NCI-H187 treated with DMSO at 0.1 percent for 48 hours (cell line): ENCODE measurements at places on chromosomes 12 and 14.

DNA sequence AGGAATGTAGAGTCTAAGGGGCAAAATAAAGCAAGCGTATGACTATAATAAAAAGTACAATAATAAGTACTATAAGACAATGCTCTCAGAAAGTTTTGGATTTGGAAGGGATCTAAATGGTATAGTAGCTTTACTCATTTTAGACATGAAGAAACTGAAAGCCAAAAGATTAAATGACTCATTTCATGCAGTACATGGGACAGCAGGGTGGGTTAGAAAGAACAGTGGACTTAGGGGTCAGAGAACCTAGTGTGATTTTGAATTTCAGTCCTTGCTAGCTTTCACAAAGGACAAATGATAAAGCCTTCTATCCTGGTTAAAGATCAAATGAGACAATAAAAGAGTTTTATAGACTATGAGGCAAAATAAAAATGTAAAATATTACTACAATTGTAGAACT lies 6.8 kb upstream of the LEMD3 start:
- no peak for DNase-seq

DNA sequence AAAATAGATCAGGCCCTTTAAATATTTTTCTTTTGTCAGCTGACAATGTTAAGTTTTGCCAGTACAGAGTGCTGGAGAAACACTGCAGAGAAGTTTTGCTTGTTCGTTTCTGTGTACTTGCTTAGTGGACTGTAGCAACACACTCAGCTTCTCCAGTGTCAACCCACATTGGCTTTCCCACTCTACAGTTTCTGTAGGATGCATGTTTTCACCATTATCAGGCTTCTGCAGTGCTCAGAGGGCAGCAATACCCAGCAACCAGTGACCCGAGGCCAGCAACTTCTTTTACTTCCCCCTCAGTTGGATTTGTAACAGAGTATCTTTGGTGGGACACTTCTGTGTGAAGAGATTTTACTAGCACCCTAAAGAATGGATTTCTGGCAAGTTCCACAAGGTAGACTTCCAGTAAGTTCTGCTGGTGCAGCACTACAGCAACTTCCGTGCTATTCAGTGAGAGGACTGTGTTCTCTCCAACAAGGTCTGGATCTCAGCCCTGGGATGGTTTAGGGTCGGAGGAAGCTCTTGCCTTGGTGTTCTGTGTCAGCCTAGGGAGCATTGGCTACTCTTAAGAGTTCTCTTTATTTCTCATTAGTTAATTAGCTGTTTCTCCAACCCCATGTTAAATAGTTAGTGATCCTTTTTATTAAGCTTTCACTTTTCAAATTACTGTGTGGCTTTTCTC lies 70.4 kb downstream of the FUT8 start:
- DNase-seq = no peak

GRCh38 chr12:14938301-14938700 lies at the start of gene ERP27:
ERP27 (minus strand) TSS chr12:14938537; CDS start chr12:14938508, 29 bp downstream.
- no peak for DNase-seq

GRCh38 chr12:122021822-122022392 lies at the start of gene BCL7A:
BCL7A (plus strand) TSS chr12:122021884; CDS start chr12:122022092, 208 bp downstream.
- DNase-seq = peak; percentile 45

DNA sequence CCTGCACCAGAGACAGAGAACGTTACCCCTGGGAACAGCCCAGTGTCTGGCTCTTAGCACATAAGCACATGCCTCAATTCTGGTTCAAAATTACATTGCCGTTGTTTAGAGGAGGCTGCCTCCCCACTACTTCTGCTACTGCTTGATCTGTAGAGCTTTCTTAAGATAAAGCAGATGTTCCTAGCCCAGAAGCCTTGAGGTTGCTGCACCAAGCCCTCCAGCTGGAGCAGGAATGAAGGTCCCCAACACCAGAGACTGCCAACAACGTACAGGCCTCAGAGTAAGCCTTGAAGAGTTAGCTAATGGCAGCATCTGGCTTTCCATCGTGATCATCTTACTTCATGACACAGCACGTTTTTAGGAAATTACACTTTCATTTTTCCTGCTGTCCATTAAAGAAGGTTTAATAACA lies 34.7 kb upstream of the AMIGO2 start:
- DNase-seq = no peak

GRCh38 chr12:96422192-96422591 lies 22.0 kb upstream of the CDK17 start:
- DNase-seq = no peak

DNA sequence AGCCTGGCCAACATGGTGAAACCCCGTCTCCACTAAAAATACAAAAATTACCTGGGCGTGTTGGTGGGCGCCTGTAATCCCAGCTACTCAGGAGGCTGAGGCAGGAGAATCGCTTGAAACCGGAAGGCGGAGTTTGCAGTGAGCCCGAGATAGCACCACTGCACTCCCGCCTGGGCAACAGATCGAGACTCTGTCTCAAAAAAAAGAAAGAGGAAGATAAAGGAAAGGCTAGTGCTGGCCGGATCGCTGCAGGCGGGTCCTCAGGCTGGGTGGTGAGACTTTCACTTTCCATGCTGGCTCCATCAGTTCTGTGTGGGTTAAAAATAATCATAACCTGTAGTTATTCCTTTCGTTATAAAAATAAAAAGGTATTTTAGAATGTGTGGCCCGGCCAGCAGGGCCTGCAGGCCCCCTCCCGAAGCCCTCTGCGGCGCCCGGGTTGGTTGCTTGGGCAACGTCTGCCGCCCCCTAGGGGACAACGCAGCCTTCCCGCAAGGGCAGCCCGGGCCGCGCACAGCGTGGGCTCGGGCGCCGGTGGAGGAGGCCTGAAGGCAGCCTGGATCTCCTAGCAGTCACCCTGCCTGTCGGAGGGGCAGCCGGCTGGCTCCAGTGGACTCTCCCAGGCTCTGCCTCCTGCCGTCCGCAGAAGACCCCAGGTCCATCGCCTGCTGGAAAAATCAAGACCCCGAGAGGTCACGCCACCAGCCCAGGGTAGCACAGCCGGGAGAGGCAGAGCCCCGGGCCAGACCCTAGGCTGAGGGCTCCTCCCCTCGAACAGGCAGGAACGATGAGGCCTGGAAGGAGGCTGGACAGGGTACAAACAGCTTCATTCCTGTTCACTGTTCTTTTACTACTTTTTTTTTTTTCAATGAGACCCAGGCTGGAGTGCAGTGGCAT lies 5.0 kb upstream of the SLC25A47 start:
- DNase-seq = no peak

- no peak for DNase-seq
Measured at GRCh38 chr14:78581229-78581628, 411.1 kb downstream of the NRXN3 start.

DNA sequence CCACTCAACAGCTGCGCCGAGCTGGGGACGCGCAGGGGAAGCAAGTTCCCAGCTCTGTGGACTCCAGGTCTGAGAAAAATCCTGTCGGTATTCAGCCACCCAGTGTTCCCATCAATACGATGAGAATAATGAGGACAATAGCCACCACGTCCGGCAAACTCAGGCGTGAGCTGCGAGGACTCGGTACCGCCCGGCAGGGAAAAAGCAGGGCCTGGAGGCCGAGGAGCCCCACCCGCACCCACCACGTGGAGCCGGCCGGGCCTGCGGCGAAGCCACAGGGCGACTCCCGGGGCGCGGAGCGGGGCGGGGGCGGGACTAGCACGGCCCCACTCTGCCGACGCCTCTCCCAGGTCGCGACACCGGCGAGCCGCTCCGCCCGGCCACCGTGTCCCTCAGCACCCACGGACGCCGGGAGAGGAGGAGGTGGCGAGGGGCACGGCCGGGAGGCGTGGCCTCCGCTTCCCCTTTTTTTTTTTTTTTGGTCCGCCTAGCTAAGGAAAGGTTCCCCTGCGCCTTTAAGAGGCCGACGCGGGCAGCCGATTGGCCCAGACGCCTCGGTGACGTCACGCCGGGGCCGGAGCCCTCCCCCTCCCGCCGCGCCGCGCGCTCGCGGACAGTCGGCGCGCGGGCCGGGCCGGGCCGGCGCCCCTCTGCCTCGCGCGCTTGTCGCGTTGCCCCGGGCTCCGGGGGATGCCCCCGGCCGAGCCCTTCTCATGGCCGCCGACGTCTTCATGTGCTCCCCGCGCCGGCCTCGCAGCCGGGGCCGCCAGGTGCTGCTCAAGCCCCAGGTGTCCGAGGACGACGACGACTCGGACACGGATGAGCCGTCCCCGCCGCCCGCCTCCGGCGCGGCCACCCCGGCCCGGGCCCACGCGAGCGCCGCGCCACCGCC lies at the start of gene MLXIP:
MLXIP (plus strand) TSS at position 616 of the 892 bp plus-strand sequence; CDS start at position 714, 98 bp downstream.
- no peak for DNase-seq

DNA sequence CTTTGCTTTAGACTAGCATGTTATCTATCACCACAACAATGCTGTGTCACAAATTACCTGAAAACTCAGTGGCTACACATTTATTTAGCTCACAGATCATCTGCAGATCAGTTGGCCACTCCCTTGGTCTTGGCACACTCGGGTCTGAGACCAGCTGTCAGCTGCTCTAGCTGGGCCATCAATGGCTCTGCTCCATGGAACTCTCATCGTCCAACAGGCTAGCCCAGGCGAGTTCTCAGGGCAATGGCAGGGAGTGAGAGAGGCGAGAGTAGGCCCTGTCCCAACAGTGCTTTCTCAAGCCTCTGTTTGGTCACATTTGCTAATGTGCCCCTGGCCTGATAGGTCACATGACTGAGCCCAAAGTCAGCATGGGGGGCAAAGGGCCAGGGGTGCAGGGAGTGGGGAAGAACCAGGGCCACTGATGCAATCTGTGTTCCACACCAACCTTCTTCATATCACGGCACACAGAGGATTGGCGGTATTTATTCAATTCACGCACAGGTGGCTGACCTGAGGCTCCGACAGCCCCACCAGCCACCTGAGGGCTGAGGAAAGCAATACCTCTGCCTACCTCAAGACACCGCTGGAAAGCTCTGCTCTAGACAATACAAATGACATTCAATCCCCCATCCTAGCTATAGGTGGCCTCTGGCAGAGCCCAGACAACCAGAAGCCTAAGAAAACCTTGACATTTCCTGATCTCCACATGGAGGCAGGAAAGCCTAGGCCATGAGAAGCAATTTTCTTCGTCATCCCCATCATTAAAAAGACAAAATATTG lies 82.5 kb downstream of the NT5DC3 start:
- no peak for DNase-seq

DNA sequence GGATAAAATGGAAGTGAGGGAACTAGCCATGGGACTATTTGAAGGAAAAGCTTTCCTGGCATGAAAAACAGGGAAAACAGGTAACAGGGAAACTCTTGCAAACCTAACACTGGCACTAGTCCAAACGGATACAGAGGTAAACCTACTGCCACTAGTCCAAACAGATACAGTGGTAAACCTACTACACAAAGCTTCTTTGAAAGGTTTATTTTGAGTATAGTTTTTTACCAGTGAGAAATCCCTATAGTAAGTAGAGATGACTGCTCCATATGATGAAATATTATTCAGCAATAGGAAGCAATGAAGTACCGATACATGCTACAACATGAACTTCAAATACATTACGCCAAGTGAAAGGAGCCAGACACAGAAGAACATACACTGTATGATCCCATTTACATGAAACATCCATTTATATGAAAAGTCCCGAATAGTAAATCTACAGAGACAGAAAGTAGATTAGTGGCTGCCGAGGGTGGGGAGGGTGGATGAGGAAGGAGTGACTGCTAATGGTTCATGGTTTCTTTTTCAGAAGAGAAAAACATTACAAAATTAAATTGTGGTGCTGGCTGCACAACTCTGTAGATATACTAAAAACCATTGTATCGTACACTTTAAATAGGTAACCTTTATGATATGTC lies 25.5 kb downstream of the SPTLC2 start:
- DNase-seq = no peak

DNA sequence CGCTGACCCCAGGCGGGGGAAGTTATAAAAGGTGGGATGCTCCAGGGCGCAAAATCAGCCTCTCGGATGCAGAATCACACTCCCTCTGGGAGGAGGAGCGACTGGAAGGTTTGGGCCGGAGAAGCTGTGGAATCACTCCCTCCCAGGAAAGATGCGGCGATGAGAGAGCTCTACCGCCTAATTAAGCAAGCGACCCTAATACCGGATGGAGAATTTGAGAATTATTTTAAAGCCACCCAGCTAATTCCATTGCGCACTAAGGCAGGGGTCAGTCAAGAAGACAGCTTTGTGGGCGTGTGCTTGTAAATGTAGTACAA lies 1.9 kb downstream of the COL2A1 start:
- DNase-seq = no peak

DNA sequence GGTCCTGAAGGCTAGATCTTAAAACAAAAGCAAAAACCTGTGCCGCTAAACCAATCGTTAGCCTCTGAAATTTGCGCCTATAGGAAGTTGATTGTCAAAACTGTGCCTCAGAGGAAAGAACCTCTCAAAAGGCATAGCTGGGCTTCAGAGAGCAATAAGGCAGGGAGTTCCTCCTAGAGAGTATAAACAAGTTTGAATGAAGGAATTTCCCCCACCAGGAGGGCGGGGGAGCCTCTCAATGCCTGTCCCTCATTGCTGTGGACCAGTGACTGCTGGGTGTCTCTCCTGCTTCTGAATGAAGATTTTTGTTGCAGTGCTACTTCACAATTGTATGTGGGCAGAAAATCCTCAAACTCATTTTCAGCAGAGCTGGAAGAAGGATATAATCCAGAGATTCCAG lies 88.6 kb downstream of the KCNK10 start:
- DNase-seq = no peak

DNA sequence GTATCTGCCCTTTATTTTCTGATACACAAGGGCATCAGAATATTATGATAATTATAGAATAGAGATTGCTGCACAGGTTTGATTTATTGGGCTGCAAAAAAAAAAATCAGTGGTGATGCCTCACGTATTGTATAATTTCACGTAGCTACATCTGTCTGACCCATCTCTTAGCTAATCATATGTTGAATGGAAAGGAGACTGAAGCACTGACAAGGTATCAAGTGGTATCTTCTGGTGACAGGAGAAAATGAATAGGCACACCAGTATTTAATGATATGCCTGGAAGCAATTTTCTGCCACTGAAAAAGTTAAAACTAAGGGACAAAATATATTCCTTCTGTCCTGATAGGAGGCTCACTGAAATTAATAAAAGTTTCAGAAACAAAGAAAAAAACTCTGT lies 837.2 kb upstream of the FBXO33 start:
- no peak for DNase-seq

DNA sequence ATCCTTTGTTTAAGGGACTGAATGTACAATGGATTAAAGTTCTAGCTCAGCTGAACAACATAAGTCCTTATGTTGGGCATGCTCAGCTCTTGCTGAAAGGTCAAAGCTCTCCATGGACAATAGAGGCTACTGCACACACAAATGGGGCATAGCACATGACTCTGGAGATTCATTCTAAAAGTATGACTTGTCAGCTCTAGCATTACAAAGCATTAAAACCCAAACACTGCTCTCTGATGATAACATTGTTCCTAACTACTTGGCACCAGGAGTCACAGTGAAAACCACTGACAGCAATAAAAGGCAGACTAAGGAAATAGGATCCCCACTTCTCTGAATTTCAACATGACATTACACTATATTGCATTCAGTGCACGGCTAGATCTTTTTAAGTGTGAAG lies 21.9 kb upstream of the FSCB start:
- no peak for DNase-seq
